ENCODE measurements at places on chromosomes 7 and 10.
A peak's percentile ranks its signal among the peaks of the same experiment; 100 is the strongest.

DNA sequence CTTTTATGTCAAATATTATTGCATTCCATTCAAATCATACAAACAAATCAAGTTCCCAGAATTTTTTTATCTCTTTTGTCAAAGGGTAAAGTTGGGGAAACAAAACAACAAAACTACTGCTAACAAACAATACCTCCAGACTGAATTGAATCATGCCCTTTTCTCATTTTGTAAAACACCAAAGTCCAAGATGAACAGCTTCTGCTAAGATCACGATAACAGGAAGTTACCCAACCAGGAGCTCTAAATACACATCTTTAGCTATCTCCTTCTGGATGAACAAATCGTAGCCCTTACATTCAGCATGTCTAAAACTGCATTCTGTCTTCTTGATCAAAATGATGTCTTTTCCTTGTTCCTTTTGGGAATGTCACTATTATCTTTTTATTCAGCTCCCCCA lies 97.4 kb downstream of the CTTNBP2 start:
- no peak for DNase-seq

DNA sequence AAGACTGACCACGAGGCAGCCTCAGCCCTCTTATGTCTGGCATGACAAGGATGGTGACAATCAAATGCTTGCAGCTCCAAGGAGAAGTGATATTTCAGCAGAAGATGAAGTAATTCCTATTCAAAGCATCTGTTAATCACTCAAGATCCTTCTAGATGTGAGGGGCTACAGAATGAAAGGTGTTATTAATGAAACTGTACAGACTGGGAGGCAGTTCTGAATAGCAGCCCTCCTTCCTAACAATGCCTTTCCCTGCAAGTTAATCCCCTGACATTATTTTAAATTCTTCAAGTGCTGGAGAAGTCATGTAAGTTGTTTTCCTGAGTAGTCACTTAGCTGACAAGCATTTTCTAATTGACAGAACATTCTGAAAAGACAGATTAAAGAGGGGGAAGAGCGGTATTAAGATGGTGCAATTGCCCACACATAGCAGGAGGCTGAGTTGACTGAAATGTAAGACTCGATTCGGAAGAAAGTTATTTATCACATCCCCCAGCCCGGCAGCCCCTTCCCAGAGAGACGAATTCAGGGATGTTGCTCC lies 300.8 kb downstream of the GRID1 start:
- no peak for DNase-seq

- DNase-seq = no peak
Measured at GRCh38 chr7:19815546-19815945, 42.1 kb upstream of the TMEM196 start.

GRCh38 chr7:77982926-77983550 lies 184.5 kb downstream of the PHTF2 start:
- peak; percentile 43 for DNase-seq

DNA sequence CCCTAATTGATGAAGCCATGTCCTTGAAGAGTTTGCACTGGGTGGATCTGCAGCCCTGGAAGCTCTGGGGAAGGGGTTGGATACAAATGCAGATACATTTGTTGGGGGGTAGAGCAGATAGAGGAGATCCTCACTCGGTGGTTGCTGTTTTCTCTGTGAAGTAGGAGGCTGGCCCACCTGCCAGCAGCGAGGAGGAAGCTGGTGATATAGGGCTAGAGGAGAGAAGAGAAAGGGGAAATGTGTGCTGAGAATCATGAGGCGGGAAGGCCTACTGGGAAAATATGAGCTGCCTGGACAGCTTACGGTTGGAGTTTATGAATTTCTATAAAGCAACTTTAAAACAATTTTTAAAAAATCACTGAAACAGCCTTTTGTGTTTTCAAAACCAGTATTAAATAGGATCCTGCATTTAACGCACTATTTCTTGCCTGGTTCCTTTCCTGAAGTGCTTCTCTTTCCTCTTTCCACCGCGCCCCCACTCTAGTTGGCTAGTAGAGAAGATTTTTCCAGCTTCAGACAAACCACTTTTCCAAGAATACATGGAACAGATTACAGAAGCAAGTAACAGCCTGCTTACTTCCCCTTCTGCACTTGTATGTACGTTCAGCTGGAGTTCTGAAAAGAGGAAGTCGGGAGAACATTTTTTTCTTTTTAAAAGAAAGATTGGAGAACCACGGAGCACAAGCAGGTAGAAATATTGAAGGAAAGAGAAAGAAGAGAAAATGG lies 100.6 kb upstream of the GLCCI1 start:
- no peak for DNase-seq

DNA sequence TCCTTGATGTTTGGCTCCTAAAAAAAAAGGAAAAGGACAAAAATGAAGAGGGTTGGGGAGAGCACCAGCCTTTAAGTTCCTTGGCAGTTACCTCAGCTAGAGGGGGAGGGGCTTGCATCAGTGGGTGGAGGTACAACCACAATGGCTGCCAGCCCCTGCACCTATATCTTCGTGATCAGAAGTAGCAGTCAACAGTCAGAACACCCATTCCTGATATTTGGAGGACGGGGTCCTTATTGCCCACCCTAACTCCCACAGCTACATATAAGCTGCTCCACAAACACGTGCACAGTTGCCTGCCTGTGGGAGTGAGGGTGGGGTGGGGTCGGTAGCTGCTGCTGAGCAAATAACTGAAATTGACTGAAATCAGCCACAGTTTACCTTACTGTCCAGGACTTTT lies 26.2 kb downstream of the C1GALT1 start:
- no peak for DNase-seq

DNA sequence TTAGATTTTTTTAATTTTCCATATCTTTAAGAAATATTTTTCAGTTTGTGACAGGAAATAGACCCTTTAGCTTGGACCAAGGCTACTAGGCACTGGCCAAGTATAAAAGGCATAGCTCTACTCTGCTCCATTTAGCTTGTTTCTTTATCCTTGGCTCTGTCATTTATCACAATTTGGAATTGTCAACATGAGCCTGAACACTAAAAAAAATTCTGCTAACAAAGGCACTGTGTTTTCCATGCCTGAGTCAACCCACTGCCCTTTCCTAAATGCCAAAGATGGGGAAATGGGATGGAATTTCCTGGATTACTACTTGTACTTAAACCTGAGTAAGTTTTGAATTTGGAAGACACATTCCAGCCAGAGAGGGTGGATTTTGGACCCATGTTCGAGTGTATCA lies 128.4 kb downstream of the NSUN6 start:
- DNase-seq = no peak

- no peak for DNase-seq
Measured at GRCh38 chr7:41787651-41788350, 84.9 kb upstream of the INHBA start.

DNA sequence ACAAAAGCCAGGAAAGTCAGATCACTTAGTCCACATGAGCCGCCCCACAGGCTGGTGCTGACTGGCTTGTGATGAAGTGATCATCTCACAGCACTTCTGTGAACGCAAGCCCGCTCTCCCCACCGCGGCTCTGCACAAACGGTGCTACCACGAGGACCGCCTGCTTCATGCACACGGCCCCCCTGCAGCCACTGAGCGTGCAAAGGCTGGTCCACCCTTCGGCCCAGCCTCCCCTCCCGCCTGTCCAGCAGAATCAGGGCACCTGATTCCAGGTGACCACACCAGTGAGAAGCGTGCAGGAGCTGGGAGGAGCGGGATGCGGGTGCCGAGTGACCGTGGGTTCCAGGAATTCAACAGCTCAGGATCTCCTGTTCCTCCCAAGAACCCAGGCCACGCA lies 32.2 kb downstream of the MAD1L1 start:
- no peak for DNase-seq

DNA sequence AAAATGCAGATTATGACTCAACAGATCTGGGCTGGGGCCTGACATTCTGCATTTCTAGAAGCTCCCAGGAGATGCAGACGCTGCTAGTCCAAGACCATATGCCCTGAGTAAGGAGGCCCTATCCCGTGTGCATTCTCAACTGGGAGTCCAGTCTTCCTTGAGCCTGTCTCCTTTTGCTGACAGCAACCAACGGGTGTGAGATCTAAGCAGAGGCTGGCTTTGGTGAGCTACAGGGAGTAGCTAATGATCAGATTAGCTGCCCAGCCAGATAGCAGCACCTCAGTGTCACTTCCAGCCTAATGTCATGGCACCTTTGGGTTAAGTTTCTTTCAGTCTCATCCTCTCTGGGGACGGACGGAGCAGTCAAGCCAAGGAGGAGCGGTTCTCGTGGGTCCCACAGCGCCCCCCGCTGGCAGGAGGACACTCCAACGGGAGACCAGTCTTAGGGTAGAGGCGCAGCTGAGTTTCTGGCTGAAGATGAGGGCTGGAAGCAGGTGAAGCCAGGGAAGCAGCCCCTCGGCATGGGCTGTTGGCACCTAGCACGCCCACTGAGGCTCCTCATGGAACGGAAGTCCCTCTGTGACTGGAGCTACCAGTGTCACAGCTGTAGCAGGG lies 154.0 kb downstream of the CCDC3 start:
- DNase-seq = peak; percentile 65

GRCh38 chr10:5551531-5552375 lies 27.0 kb downstream of the CALML3 start:
- DNase-seq = peak; percentile 85

- DNase-seq = no peak
Measured at GRCh38 chr7:47941136-47941844, 7.0 kb downstream of the PKD1L1 start.

DNA sequence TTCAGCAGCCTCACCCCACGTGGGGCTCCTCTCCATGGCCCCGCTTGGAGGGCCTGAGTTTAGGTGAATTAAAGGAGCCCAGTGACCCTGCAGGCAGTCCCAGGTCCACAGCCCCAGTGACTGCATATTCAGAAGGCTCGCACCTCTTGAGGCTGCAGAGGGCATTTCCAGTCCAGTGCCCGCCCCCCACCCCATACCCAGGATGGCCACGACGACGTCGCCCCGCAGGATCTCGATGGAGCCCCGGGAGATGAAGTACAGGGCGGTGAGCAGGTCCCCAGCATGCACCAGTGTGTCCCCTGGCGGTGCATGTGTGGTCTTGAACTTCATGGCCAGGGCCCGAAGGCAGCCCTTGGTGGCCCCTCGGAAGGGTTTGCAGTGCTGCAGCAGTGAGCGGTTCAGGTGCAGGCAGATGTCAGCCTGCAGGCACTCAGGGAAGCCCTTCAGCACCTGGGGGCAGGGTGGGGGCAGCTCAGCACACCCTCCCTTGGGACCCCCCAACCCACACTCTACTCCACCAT lies 28.1 kb downstream of the KCNH2 start:
- no peak for DNase-seq

DNA sequence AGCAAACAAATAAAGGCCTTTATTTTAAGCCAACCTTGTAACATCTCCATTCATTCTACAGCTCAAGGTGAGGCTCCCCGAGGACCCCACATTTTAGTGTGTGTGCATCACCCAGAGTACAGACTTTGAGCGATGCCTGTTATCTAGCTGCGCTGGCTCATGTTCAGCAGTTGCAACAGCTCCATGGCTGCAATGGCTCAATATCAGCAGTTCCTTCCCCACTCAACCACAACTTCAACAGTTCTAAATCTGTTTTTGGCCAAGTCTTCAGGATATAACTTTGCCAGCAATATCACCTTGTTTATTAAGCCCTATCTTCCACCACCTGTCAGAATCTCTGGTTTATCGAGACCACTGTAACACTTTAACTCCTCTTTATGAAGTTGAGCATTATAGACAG lies 95.8 kb downstream of the WNT2 start:
- no peak for DNase-seq

DNA sequence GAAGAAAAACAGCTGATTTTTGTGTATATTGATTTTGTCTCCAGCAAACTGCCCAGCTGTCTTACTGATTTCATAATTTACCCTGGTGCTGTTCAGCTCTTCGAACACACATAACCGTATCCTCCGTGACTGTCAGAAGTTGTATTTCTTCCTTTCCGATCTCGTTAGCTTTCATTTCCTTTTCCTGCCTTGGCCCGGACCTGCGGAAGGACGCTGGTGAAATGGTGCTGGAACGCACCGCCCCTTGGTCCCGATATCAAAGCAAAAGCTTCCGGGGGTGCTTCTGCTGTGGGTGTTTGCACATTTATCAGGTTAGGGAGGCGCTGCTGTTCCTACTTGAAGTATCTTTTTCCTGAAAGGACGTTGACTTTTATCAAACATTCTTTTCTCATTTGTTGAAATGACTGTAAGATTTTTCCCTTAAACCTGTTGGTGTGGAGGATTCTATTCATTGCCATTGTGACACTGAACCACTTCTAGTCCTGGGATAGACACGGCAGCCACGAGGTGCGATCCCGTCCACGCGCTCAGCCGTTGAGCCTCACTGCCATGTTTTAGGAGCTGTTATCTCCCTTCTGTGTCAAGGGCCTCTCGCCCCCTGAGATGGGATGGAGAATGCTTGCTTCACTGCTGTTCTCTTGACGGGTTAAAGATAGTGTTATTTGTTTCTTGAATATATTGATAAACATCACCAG lies 72.6 kb downstream of the FOXL3 start:
- peak; percentile 49 for DNase-seq

DNA sequence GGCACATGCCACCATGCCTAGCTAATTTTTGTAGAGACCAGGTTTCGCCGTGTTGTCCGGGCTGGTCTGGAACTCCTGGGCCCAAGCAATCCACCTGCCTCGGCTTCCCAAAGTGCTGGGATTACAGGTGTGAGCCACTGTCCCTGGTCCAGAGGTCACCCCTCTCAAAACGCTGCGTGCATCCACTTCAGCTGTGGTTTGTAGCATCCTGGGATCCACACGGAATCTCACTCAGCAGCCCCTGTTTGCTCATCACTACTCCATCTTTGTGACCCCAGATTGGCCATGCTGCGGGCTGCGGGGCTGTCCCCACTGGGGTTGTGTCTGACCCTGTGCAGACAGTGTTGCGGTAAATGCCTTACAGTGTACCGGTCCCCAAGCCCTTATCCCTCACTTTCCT lies 3.5 kb downstream of the INPP5A start:
- DNase-seq = no peak

DNA sequence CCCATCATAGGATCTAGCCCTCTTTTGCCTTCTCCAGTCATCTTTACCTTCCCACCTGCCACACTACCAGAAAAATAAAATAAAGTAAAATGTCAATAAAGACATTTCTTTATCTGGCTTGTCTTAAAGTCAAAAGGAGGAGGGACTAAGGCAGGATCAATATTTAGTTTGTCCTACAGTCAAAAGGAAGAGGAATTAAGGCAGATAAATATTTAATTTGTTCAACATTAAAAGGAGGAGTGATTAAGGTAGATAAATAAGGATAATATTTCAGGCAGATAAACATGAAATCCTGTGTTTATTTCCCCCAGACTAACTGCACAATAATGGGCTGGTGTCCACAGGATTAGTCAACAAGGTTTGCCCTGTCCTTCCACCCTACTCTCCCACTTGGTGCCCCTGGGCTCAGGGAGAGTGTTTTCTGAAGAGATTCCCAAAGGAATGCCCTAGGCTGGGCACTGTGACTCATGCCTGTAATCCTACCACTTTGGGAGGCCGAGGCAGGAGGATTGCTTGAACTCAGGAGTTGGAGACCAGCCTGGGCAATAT lies 18.3 kb upstream of the MSMB start:
- DNase-seq = no peak

DNA sequence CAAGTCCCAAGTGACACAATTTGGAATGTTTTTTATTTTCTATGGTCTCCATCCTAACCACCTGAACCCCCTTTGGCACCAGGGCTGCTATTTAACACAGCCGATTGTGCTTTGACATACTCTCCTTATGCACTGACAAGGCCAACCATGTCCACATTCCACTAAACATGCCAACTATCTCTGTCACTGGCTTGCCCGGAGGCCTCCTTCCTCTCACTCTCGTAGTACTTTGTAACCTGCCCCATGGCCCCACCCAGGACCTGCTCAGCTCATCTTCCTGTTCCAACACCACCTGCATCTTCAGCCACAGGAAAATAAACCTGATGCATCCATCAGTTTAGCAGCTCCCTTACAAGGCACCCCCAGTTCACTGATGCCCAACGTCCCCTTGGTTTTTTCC lies 63.1 kb downstream of the GPAM start:
- DNase-seq = no peak

GRCh38 chr10:71761105-71761511 lies 12.2 kb downstream of the VSIR start:
- peak; percentile 66 for DNase-seq
